ENCODE measurements at places on chromosomes 1 and 21.

GRCh38 chr1:242691610-242691945 lies 167.1 kb upstream of the PLD5 start:
- no peak for DNase-seq

GRCh38 chr1:71498542-71498941 lies 417.7 kb upstream of the ZRANB2 start:
- DNase-seq: no peak

- DNase-seq: no peak
These were observed 67.2 kb downstream of the TLR5 start for GRCh38 chr1:223075834-223076233.

DNA sequence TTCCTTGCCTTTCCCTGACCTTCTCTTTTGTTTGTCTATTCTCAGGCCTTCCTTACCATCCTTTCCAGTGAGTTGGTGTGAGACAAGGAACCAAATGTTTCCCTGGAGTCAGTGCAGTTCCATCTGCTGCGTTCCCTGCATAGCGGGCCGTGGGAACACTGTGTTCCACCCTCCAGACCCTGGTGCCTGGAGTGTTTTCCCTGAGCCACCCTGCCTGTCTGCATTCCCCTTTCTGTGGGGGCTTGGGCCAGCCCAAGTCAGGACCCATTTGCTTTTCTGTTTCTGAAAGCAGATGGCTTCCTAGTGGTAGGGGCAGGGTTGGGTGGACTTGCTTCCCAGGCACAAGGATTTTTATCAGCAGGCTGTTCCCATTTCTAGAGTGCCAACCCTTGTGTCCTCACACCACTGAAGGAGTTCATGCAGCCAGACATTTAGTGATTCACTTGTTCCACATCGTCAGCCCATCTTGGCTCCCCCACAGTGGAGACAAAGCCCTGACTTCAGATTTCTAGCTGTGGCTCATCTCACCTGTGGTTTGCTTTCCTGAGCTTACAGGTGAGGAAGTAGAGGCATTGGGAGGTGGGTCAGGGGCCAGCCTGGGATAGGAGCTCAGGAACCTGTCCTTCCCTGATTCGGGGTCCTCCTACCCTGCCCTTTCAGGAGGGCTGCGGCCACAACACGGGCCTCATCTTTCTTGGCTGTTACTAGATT lies 14.1 kb upstream of the MYOG start:
- no peak for DNase-seq

DNA sequence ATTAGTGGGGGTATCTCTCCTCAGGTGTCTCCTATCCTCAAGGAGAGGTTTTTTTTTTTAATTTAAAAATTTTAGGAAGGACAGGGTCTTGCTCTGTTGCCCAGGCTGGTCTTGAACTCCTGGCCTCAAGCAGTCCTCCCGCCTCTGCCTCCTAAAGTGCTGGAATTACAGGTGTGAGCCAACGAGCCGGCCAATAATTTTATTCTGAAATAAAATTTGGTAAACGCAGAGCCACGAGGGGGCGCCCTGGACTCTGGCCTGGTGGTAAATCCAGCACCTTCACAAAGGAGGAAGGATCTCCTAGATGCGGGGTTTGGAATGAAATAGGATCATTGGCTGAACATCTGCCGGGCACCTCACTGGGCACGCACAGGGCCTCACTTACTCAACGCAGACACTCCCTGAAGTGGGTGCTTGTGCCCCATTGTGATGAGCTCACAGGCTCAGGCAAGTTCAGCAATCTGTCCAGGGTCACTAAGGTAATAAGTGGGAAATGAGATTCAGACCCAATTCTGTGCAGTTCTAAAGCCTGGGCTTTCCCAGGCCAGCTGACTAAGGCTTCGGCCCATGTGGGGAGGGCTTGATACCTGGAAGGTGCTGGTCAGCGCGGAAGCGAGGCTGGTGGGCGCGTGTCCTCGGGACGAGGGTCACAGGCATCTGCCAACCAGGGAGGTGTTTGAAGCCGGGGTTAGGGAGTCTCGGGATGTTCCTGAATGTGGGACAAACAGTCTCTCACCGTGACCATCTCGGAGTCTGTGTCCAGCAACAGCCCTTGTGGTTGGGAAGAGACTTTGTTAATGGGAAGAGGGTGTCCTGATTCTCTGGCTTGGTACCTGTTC lies 32.7 kb upstream of the ETV3 start:
- no peak for DNase-seq

GRCh38 chr1:13604176-13604575 lies 20.5 kb downstream of the PDPN start:
- no peak for DNase-seq

GRCh38 chr1:40318970-40319621 lies 2.0 kb upstream of the COL9A2 start:
- no peak for DNase-seq

DNA sequence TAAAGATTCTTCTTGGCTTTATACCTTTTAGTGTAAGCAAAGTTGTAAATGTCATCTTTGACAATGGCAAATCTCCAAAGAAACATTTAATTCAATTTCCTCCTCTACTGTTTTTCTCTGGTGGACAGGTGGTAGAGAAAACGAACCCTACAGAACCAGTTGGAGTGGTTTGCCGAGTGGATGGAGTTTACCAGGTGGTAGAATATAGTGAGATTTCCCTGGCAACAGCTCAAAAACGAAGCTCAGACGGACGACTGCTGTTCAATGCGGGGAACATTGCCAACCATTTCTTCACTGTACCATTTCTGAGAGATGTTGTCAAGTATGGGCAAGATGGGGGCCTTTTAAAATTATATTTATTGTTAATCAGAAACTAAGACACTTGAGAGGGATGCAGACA lies 25.8 kb downstream of the UAP1 start:
- DNase-seq: no peak

- DNase-seq: no peak
These were observed 1866.8 kb downstream of the MRPL39 start for GRCh38 chr21:23740463-23740862.

DNA sequence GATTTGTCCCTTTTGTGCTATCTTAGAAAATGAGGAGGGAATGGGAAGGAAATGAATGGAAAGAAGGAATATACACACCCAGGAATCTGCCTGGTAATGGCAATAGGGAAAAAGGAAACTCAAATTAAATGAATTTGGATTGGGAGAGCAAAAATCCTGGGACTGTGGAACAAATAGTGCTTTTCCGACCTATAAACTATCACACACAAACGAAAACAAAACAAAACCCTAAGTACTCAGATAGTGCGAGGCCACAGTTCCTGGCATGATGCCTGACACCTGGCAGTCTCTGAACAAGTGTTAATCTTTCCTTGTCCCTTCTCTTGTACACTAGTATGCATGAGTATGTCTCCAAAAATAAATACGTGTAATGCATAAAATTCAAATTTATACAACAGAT lies 319.8 kb upstream of the SPAG17 start:
- DNase-seq: no peak

Measured in esophagus squamous epithelium (tissue), 5 donors.